ENCODE measurements at places on chromosomes 2 and 18.

DNA sequence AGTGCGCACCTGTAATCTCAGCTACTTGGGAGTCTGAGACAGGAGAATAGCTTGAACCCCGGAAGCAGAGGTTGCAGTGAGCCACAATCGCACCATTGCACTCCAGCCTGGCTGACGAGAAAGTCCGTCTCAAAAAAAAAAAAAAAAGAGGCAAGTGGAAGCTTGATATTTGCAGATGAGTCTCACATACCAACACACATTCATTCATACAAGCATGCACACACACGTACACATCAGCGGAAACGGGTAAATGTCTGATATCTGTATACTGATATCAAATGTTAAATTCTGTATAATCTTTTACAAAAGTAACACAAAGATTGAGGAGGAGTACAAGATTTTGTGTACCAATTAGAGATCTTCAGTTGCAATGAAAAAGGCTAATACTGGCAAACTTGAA is 47.8 kb upstream of the SPOPL start:
- DNase-seq: no peak

GRCh38 chr18:75208836-75209128 is 157 bp downstream of the PTGR3 start:
- no peak for DNase-seq

DNA sequence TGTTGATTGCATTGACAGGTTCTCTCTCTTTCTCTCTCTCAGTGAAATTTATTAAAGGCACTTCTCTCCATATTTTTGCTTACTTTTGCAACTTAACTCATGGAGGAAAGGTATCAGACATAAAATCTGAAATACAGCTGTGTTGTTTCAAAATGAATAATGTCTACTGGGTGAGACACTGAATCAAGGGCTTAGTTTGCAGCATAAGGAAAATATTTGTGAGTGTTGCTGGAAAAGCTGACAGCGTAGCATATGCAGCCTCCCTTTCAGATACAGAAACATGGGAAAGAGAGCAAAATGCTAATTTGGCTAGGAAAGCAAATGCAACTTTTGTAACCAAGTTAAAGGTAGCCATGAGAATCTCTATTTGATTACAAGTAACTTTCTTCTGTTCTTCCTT is 81.5 kb upstream of the COL3A1 start:
- DNase-seq: no peak

GRCh38 chr2:136141510-136142149 is 23.7 kb upstream of the CXCR4 start:
- no peak for DNase-seq

DNA sequence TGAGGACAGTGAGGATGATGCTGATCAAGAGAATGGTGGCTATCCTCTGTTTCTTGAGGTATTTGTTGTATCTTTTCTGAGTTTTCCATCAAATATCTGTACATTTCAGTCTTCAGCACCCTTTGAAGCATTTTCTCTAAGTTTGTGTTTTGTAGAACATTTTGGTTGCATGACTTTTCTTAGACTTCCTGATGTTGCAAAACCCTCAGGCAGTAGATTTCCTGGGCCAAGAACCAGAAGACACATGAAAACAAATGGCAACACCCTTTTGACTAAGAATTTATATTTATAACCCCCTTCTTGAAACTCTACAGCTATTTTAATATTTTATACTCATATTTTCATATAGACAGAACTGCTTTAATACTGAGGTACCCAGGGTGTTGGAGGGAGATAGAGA is 16.2 kb downstream of the HNMT start:
- no peak for DNase-seq

GRCh38 chr2:102478686-102479470 is 5.9 kb downstream of the SLC9A4 start:
- DNase-seq: no peak

DNA sequence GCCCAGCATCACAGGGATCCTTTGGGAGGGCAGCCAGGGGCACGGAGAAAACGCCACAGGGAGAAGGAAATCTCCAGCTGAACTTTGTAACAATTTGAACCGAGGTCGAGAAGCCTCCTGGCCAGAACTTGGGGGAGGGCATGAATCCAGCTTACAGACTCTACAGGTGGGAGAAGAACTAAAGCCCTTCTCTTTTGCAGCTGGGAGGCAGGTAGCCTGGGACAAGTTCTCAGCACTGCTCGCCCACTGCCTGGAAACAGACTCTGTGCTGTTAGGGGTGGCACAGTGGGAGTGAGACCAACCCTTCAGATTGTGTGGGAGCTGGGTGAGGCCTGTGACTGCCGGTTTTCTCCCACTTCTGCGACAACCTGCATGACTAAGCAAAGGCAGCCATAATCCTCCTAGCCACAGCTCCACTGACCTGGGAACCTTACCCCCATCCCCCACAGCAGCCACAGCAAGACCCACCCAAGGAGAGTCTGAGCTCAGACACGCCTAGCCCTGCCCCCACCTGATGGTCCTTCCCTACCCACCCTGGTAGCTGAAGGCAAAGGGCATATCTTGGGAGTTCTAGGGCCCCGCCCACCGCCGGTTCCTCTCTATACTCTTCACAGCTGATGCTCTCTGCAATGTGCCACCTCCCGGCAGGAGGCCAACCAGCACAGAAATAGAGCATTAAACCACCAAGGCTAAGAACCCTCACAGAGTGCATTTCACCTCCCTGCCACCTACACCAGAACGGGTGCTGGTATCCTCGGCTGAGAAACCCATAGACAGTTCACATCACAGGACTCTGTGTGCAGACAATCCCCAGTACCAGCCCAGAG is 136.0 kb upstream of the SIX2 start:
- DNase-seq: no peak

DNA sequence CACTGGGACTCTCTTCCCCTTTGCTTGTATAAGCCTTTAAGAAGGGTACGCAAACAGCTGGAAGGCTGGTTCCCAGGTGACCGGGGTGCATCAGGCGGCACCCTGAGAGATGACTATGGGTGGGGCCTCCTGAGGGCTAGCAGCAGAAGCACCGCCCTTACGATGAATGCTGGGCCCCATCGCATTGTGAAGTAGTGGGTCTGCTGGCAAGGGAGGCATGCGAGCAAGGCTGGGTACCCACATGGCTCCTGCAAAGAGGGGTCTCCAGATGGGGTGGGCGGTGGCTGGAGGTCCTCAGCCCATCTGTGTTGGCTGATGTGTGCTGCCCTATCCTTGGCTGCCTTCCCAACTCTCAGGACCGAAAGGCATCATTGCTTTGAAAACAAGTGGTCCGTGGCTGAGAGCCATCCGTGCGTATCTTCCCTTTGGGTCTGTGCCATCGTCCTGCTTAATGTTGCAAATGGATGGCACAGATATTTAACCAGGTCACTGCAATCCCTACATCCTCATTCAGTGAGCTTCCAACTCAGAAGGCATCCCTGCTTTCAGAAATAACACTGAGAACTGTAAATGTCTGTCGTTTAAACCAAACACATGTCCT is 83.5 kb upstream of the GPC1 start:
- no peak for DNase-seq

DNA sequence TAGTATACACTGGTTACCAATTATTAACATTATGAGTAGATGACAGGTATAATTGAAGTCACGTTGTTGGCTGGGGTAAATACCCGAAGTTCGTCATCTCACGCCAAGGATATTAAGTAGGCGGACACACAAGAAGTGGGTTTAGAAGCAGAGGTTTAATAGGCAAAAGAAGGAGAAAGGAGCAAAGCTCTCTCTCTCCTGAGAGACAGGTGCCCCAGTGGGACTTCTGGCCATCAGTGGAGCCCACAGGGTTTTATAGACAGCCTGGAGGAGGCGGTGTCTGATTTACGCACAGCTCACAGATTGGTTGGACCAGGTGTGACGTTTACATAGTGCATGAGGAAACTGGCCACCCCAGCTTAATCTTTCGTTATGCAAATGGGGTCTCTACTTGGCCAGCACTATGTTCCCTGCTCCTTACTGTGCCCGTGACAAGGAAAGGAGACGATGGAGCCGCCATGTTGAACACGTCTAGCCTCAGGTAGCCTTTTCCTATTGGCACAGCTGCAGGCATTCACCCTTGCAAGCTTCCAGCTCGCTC is 128.8 kb upstream of the KYNU start:
- DNase-seq: no peak

DNA sequence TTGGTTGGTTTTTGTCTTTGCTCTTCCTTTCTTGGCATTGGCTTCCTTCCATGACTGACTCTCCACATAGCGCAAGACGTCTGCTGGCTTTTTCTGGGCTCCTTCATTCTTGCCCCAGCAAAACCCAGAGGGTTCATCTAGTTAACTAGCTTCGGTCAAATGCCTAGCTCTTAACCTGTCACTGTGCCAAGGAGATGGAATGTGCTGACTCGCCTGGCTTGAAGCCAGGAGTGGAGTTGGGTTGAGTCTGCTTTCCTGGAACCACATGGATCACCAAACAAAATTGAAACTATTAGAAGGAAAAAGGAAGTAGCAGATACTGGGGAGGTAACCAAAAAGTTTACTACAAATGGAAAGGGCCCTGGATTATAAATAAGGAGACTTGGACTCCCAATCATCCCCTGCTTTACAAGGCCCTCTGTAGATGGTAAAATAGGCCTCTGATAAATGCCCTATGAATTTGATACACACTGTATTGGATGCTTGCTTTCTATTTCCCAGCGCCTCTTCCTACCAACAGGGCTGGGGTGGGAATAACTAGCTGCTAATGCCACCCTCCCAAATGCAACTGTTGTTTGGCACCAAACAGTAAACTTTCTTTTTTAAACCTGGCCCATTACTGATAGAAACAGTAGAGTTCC is 11.3 kb downstream of the MALT1 start:
- DNase-seq: no peak

DNA sequence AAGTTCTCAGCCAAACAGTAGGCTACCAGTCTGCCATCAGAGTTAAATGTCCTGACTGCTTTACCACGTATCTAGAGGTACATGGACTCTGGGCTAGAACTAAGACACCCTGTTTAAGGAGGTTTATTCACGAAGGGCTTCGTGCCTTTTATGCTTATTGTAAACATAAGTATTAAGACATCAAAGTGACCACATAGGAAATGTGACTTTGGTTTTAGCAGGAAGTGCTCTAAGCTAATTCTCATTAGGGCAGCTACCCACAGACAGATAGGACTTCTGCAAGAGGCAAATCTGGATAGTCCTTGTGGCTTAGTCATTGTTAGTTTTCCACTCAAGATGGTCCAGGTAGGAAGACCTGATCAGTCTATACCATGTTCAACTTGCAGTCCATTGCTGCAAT is 233.3 kb upstream of the MGAT5 start:
- DNase-seq: no peak

DNA sequence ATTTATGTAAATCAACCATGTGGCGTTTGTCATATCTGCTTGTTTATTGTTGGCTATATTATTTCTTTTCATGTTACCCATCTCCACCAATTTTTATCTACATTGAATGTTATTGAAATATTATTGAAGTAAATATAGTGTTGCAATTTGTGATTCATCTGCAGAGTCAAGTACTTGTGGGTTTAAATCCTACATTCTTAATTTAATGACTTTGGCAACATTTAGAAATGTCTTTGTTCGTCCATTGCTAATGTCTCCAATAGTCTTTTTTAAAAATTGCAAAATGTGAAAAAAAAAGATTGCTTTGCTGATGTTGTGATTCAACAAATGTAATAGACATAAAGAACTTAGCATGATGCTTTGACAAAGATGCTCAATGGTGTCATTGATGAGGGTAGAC is 1572.8 kb upstream of the PIK3C3 start:
- no peak for DNase-seq

DNA sequence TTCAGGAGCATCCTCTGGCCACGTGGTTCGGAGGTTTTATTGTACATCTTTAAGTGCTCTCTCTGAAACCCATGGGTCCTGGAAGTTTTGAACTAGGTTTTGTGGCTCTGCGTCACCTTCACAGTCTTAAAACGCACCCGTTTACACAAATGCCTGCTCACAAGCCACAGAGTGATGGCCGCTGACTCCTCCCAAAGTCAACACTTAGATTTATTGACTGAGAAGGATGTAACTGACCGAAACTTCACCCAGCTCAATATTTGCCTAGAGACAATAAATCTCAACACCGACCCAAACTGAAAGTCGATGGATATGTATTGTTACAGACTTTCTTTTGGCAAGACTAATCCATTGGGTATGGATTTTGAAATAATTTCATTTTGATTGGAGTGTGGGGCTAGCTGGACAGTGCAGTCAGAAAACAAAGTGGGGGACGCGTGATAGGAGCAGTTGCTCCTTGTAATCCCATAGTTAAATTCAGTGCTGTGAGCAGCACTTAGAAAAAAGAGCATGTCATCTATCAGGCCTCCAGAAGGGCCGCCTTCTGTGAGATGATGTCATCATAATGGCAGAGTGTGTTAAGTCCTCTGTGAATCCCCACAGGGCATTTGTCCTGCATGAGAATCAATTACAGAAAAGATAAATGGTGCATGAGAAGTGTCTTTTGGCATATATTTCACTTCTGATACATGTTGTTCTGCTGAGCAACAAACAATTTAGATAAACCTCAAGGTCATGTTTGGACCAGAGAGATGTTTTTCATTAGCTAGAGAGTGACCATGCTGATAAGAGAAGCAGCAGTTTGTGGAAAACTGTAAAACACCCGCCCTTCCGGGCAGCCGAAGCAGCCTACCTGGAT is 183.7 kb downstream of the INO80D start:
- DNase-seq: no peak

- DNase-seq: no peak
Observed at GRCh38 chr2:161586517-161587167, 37.6 kb upstream of the SLC4A10 start.

- peak; percentile 19 for DNase-seq
Observed at GRCh38 chr2:10407841-10408648, 40.1 kb downstream of the ODC1 start.

DNA sequence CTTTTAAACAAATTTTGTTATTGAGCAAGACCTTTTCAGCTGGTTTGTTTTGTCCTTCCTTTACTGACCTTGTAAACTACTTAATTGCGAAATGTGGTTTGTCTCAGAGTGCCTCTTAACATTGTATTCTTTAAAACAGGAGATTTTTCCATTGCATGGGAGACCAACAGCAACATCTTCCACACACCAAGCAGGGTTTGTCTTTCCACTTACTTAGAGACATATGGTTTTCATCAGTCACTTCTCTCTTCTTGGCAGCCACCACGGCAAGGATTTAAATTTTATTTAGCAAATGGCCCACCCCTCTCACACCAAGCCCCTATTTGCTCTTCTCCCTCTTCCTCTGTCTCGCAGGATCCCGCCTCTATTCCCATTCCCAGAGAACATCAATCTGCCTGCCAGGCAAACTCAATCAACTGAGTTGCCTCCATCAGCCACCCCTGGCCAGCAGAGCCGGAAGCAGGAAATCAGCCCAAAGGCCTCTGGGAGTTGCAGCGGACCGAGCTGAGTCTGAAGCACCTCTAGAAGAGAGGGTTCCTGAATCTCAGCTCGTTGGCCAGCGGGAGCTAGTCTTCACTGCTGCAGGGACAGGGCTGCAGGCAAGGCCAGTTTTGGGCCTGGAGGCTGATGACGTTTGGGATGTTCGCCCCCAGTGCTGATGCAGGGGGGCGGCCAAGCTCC is 11.3 kb upstream of the CIB4 start:
- no peak for DNase-seq

DNA sequence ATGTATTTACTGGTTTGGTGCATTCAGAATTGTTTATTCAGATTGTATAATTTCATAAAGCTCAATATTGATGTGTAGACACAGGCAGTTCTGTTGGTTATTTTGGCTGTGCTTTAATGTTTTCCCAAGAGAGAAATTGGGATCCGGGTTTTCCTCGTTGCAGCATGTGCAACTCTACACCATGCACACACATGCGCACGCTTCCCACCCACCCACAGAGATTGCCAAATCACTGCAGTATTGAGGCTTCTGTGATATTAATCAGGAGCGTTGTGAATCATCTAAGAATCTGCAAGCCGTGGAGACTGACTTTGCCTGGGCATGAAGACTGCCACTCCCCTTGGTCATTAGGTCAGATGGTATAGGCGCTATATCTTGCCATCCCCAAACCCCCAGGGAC is 571.5 kb downstream of the SLC4A3 start:
- no peak for DNase-seq

All from T-helper 22 cell (primary cell).